ENCODE measurements at places on chromosomes 2 and 18.
A peak's percentile ranks its signal among the peaks of the same experiment; 100 is the strongest.

DNA sequence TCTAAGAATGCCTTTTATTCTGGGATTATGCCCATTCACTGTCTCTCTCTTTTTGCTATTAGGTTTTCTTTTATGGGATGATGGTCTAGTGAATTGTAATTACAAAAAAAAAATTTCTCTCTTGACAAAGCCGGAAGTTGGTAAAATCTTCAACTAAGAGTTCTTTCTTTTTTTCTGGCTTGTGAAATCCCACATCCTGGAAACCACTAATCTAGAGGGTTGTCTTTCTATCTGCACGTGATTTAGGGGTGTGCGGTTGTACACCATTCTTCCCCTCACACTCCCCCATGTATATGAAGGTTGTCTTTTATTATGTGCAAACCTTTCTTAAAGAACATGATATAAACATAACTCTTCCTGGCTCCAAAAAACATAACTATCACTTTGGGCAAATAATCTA lies 52.0 kb downstream of the GATA6 start:
- peak; percentile 22 for DNase-seq

DNA sequence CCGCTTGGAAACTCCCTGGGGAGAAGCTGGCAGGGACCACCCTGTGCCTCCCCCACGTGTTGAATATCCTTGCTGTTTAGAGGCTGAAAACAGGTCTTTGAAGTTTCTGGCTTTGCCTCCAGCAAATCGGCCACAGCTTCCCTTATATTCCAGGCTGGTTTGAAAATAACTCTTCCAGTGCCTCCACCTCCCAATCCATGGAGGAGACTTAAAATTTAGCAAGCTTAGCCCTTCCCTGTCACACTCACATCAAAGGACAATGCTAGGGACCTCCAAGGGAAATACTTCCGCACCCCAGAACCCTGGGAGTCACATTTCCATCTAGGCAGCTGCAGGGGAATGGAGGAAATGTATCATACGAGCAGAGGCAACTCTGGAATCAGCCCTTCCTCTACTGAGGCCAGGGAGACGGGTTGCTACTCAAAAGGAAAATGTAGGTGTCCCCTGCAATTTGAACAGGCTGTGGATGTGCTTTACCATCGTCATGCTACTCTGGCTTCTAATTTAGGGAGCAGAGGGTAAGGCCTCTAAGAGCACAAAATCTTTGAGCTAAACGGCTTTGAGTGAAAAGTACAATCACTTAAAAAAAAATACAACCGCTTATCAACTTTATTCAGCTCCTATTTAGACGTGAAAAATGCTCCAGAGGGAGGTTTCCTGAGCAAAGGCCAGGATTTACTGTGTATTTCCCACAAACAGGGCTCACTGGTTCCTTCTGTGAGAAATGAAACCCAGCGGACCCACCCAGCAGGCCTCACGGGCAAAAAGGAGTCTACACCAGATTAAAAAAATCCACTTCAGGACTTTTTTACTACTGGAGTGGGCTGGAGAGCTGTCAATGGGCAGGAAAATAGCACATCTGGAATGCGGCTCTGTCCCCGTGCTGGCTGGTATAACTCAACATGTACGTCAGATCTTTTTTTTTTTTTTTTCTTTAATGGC lies 49.4 kb upstream of the PKDCC start:
- DNase-seq: no peak

GRCh38 chr2:238476258-238476657 lies 49.5 kb downstream of the ASB1 start:
- DNase-seq: no peak

GRCh38 chr2:203992509-203992908 lies 55.9 kb downstream of the ICOS start:
- no peak for DNase-seq

- DNase-seq: no peak
These were observed 662.9 kb downstream of the ZEB2 start for GRCh38 chr2:143856978-143857377.

DNA sequence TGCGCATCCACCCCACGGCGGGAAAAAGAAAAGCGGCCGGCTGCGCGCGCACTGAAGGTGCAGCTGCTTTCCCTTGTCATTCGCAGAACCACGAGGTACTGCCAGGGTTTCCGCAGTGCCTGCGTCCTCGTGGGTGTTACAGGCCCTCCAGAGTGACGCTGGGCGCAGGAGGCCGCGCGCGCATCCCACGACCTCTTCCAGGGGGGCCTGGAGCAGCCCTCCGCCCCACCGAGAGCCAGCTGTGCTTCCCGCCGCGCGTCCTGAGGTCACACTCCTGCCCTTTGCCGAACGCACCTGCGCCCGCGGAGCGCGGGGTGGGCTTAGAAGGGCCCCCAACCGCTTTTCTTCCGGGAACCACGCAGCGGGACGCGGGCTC lies 378 bp upstream of the IAH1 start:
- peak; percentile 79 for DNase-seq

DNA sequence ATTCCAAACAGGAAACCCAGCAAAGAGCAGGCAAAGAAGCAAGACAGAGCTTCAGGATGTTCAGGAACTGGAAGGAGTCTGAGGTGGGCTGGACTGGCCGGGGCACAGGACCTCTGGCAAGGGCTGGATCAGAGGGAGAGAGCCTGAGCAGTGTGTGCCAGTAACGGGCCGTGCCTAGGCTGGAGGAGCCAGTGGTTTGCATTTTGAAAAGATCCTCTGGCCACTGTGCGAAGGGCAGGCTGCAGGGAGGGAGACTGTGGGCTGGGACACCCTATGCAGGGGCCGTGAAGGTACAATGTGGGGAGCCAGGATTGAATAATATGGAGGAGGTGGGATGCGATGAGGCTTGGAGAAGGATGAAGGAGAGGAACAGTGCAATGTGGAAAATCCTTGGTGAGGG lies 6.2 kb upstream of the SDC1 start:
- DNase-seq: no peak

DNA sequence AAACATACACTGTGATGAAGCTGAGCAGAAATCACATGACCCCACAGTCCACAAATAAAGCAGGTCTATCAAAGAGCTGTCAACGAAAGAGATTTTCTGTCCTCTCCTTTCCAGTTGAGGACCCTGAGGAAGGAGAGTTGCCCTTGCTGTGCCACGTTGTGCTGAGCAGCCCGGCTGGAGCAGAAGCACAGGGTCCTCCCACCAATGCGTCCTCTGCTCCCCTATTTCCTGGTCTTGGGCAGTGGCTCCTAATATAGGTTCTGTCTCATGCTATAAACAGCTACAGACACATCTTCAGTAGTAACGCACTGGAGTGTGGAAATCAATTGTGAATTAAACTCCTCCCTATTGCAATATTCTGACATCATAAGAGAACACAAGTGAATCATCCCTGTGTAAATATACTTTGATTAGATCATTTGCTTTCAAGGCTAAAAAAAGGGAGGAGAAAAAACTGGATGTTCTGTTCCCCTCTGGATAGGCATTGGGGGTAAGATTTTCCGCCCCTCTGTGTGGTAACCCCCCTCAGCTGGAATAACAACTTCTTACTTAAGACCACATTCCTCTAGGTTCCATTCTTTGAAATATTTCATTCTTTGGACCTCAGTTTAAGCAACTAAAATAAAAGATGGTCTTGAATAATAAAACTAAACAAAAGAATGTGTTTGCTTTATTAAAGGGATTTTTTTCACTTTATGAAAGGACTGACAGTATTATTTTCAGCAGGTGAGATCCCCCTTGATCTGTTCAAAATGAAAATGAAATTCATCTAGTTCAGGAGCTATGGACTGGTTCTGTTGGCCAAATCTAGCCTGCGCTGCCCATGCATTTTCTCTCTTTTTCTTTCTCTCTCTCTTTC lies 8.3 kb upstream of the RHOB start:
- no peak for DNase-seq

DNA sequence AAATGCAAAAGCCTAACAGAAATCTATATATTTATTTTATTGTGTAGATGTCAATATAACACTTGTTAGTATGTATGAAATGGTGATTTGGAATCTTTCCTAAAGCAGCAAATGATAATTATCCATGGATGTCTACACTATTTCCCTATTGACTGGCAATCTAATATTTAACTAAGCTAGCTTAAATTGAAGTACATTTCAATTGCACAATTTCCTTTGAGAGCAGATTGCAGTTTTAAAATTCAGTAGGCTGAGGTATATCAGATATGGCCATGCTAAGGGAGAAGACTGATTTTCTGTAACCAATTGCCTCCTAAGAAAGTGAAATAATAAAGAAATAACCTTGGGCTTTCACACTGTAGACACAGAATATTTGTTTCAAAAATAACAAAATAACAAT lies 90.1 kb upstream of the KCNJ3 start:
- DNase-seq: no peak

- no peak for DNase-seq
These were observed 11.6 kb upstream of the MRPL19 start for GRCh38 chr2:75634945-75635344.

DNA sequence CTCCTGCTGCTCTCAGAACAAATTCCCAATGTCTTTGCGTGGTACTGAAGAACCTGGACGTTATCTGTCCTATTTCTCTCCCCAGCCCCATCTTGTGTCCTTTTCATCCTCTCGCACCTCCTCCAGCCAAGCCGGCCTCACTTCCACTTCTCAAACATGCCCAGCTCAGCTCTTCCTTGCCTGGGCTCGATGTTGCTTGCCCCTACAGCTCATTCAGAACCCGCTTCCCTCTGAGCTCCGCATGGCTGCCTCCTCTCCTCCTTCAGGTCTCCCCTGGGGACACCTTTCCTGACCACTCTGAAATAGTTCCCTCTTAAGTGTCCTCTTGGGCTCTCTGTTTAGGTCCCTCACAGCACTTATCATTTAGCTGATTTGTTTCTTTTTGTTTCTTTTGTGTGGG lies 6.7 kb upstream of the SMARCAL1 start:
- no peak for DNase-seq

DNA sequence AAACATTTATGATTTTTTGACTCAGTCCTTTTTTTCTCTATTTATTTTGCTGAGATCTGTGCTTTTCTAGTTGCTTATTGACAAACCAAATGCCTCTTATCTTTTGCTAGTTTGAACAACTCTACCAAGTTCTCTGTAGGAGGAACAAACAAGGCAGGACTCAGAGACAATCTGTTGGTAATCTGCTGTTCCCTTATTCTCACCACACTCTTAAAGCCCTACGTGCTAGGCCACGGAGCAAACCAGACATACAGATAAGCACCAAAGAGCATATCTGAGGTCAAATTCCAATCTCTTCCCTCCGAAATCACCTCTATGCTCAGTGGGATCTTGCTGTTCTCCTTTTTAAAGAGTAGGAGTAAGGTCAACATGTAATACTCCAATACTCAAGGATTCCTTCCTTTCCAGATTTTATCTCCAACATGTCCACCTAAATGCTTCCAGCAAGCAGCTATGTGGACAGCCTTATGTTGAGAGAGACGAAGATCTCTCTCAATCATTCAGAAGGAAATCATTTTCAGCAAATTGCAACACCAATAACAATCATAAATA lies 18.4 kb downstream of the FN1 start:
- DNase-seq: no peak

GRCh38 chr18:74507927-74508326 lies 11.8 kb downstream of the CNDP2 start:
- no peak for DNase-seq

DNA sequence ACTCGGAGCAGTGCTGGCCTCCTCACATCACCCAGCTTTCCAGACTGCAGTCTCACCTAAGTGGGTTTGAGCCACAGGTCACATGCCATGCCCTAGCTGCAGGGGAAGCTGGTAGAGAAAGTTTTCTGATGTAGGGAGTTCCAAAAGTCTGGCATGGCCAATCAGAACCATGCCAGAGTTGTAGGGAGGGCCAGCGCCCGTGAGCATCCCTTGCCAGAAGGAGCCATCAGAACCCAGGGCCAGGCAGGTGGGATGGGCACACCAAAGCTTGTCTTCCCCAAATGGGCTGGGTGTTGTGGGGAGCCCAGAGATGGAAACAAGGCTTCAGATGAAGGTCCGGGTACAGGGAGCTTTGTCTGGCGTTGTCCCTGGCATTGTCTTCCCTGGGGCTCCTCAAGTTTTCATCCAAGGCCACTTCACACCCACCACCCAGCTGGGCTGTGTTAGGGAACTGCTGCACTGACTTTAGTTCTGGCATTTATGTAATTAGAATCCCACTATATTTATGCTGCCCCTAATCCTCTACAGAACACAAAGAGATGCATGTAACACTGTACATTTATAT lies 247.9 kb downstream of the KLHL29 start:
- DNase-seq: no peak

- no peak for DNase-seq
These were observed 142.9 kb upstream of the ZSWIM2 start for GRCh38 chr2:186991766-186992417.

- DNase-seq: no peak
These were observed 52.8 kb downstream of the HYCC2 start for GRCh38 chr2:201018636-201019035.

- no peak for DNase-seq
These were observed 32.5 kb downstream of the CFLAR start for GRCh38 chr2:201148434-201148990.

- no peak for DNase-seq
These were observed 10.7 kb downstream of the MERTK start for GRCh38 chr2:111909079-111909478.
